ENCODE measurements at places on chromosomes 7 and 10. TPM values are rescaled to one million over a fixed set of nuclear protein-coding genes. Genes with fewer than 3 reads are reported as not detected.

- no peak for DNase-seq
These were observed 1.7 kb upstream of the TMEM213 start for GRCh38 chr7:138796038-138796615.

- DNase-seq, result no peak
These were observed 1.6 kb upstream of the CADPS2 start for GRCh38 chr7:122887848-122888247.

DNA sequence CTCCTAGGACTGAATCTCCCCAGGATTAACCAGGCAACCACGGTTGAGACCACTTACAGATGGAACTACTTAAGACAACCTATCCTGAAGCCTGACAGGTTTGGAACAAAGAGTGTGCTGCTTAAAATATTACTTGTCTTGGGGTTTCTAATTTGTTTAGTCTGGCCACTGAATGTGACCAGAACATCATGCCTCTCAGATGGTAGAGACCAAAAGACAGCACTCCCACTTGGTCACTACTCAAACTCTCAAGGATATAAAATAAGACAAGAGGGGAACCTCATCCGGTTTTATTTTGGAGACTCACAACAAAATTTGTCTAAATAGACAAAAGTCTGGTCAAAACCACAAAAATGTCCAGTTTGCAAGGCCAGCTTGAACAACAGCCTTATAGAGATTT, 15.3 kb downstream of the MRPL32 start:
- DNase-seq, result no peak

DNA sequence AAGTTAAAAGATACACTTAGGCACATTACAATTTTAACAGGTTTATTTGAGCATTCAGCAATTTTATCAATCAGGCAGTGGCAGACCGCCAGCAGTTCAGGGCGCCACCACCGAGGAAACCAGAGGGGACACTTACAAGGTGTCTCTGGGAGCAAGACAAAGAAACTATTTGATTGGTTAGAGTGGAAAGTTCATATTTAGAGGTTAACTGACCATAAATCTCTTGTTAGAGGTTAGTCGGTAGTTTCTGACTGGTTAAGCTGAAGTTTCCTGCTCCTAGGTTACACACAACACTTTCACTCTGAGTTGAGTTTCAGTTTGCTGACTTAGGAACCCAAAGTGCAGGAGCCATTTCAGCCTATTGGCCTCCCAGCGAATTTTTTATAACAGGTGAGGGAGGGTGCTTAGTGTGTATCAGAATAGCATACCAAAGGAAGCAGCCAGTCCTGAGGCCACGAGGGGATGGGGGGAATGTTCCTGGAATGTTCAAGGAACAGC, 10.8 kb upstream of the PVRIG start:
- DNase-seq, result no peak

DNA sequence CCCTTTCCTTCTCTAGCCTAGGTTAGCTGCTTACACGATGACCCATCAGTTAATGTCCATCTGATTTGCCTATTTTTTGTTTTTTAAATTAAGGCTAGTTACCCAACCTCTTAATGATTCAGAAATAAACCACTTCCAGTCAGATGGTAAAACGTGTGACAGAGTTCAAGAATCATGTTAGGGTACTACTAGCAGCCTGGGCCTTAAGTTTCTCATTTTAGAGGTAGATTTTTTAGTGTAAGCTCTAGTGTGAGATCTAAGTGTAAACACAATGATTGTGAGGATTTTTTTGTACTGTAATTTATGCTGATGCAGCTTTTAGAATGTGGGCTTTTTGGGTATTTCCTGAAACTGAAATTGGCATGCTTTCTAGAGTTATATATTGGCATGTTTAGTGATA, 130.0 kb downstream of the CDK14 start:
- no peak for DNase-seq

GRCh38 chr10:44267007-44267406, 117.9 kb downstream of the CXCL12 start:
- DNase-seq, result no peak

DNA sequence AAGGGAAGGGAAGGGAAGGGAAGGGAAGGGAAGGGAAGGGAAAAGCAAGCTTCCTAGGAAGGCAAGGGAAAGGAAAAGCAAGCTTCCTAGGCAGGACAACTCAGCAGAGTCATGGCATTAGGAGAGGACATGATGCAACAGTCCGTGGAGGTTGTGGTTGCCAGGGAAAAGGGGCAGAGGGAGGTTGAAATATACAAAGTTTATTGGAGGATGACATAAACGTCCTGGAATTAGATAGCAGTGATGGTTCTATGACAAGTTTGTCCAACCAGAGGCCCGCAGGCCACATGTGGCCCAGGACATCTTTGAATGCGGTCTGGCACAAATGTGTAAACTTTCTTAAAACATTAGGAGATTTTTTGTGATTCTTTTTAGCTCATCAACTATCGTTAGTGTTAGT, 59.8 kb upstream of the OPN4 start:
- no peak for DNase-seq

DNA sequence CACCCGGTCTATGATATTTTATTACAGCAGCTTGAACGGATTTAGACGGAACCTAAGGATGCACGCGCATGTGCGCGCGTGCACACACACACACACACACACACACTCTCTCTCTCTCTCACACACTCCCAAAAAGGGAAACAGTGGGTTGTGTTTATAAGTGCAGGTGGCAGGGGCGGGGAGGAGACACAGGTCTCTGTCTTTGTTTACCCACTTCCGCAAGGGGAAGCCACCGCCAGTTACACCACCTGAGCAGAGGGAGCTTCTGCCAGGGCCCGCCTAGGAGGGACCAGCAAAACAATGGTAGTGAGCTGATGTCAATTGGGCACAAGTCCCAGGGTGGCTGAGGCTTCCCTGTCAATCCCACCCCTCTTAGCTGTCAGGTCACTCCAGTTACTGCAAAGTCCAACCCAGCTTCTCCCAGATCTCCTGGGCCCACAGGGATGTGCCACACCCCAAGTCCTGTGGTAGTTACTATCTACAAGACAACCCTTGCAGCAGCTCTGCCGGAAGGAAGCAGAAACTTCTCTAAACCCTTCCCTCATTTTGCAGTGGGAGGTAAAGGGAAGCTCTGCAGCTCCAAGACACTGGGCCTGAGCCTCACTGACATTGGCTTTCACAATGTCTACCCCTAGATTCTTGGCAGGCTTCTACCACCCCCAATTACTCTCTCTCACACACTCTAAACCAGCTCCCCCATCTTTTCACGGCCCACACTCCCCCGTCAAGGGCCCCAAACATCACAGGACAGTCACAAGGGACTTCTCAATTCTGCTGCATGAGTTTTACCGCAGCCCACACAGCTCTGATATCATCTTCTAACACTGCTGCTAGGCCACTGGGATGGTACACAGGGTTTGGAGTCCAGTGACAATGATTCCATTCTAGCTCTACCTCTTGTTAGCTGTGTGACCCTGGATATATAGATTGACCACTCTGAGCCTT, 17.6 kb downstream of the ANXA11 start:
- DNase-seq, result peak; percentile 73

- no peak for DNase-seq
These were observed 17.0 kb downstream of the STAM start for GRCh38 chr10:17660921-17661320.

- no peak for DNase-seq
These were observed 1.5 kb downstream of the ACTR3B start for GRCh38 chr7:152760854-152761748.

GRCh38 chr7:100449190-100449795, 13.0 kb upstream of the PPP1R35 start:
- no peak for DNase-seq

Gene CACNA2D1
- polyA plus RNA-seq, result not detected

Gene IKZF1
- 176 TPM for polyA plus RNA-seq

Gene SPACDR
- polyA plus RNA-seq, result 0.32 TPM
